Amygdala (tissue), 56 donors: ENCODE measurements at places on chromosomes 1 and 21.

DNA sequence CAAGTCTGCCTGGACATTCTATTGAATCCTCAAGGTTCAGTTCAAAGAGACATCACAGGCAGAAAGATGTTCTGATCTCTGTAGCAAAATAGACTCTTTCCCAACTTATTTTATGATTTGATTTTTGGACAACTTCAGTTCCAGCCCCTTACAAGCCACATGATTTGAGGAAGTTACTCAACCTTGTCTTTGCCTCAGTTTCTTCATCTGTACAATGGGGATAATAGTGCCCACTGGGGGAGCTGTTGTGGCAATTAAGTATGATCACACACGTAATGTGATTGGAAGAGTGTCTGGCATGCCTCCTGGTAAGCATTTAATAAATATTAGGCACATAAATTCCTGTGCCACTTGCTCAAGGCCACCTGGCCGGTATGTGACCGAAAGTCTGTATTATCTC lies 130.6 kb downstream of the DAB1 start:
- no peak for DNase-seq

- DNase-seq = no peak
Observed at GRCh38 chr21:33732038-33732437, 89.7 kb downstream of the ITSN1 start.

GRCh38 chr1:100267284-100267683 lies 1.3 kb downstream of the RTCA start:
- DNase-seq = no peak

- DNase-seq = no peak
Observed at GRCh38 chr1:226532553-226532952, 16.0 kb upstream of the STUM start.

DNA sequence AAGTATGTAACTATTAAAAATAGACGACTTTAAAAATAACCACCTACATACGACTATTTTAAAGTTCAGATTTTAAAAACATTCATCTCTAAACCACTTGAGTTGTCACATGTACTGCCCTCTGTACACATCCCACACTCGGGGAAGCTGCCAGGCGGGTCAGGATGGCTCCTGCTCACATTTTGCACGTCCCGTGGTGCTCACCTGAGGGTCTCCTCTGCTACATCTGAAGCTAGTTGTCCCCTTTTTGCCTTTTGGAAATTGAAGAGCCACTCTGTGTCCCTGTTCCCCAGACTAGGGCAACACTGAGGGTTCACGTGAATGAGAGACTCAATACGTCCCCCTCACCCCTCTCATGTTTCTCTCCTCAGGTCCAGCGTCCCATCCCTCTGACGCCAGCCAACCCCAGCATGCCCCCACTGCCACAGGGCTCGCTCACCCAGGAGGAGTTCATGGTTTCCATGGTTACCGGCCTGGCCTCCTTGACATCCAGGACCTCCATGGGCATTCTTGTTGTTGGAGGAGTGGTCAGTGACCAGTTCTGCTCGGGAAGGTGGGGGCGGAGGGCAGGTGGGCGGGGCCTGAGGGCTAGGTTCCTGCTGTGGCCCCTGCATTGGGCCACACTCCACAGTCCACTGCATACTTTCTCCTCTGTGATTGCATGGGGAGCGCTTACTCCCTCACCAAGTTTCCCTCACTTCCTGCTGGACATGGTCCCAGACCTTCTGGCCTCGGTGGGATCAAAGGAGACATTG lies 13.0 kb upstream of the MIIP start:
- no peak for DNase-seq

GRCh38 chr1:16218674-16219071 lies 6.2 kb upstream of the ARHGEF19 start:
- no peak for DNase-seq

DNA sequence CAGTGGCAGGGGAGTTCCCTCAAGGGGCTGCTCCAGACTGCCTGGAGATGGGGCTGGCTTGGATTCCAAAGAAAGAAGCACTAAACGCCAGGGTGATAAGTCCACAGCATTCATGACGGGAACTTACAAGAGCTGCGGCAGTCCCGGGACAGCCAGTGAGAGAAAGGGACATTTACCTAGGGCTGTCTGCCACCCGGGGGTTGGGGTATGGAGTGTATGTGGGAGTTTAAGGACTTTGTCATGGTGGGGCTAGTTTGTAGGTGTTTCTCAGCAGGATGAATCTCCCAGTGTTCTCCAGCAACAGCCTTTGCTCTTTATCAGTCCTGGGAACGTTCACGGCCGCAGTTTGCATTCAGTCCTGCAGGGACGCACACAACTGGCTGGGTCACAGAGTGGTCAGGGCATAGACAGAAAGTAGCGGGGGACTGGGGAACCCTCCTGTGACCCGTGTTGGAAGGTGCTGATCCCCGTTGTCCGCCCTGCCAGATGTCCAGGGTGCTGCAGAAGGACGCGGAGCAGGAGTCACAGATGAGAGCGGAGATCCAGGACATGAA lies 41.4 kb upstream of the HMGN1 start:
- no peak for DNase-seq

DNA sequence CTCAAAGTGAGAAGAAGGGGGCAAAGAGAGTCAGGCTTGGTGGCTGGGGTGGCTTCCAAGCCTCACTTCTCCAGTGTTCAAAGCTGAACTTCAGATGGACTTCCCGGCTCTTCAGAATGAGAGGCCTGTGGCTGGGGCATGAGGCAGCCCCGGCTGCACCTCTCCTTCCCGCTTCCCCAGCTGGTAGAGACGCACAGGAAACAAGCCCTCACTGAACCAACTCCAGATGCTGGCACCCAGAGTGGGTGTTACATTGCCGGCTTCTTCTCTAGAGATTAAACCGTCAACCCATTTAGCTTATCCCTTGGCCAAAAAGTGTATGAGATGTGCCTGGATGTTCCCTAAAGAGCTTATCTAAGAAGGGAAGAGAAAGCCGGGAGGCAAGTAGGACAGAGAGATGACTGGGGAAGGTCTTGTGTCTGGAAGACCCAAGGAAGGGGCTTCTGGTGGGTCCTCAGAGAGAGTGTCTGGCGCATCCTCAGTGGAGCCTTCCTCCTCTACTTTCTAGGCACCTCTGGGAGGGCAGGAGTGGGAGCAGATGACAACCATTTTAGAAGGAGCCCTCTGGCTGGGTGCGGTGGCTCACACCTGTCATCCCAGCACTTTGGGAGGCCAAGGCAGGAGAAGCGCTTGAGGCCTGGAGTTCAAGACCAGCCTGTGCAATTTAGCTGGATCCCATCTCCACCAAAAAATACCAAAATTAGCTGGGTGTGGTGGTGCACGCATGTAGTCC lies 2.0 kb downstream of the ADAMTSL4 start:
- DNase-seq = no peak

- DNase-seq = no peak
Observed at GRCh38 chr1:94160811-94161210, 39.9 kb upstream of the ABCA4 start.

DNA sequence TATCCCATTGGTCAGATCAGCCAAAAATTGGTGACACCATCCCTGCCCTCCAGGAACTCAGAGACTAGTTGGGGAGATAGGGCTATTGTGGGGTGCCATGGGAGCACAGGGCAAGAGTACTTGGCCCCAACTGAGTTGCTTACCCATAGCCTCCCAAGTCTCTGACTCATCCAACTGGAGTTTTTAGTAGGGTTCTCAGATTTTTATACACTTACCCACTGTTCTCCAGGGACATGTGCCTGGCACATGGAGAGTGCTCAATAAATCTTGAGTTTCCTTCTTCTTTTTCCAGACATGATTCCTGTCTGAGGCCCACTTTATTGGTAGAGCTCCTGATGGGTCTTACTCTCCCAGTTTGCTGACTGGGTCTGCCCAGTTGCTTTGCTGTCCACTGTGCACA lies 56.7 kb downstream of the OVGP1 start:
- DNase-seq = no peak

GRCh38 chr1:154837672-154838171 lies 32.4 kb downstream of the KCNN3 start:
- no peak for DNase-seq

GRCh38 chr1:10299151-10299550 lies 88.8 kb downstream of the KIF1B start:
- no peak for DNase-seq

DNA sequence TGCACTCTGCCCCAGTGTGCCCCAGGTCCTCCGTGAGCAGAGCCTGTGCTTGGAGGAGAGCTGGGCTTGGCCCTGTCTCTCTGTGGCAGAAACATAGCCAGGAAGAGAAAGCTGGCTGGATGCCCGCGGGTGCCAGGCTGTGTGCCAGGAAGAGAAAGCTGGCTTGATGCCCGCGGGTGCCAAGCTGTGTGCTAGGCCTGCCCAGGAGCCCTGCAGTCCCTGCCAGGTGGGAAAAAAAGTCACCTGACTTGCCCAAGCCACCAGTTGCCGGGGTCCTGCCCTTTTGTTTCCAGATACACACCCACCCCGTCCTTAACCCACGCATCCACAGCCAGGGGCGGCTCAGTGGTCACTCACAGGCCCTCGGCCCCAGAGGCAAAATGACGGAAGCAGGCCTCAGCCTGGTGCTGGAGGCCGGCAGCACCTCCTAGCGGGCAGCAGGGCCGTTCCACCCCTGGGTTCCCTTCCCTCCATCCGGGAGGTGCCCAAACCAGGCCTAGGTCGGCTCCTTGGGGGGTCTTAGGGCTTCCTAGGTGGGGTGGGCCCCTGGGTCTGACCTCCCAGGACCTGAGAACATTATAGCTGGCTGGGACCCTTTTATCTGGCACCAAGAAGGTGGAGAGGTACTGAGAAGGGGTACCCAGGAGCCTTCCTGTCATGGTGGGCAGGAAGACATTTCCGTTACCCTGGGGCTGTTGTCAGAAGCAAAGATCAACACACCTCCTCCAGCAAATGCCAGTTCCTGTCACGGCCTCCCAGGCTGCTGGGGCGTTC lies 9.1 kb downstream of the ITGB2 start:
- DNase-seq = peak; percentile 29

DNA sequence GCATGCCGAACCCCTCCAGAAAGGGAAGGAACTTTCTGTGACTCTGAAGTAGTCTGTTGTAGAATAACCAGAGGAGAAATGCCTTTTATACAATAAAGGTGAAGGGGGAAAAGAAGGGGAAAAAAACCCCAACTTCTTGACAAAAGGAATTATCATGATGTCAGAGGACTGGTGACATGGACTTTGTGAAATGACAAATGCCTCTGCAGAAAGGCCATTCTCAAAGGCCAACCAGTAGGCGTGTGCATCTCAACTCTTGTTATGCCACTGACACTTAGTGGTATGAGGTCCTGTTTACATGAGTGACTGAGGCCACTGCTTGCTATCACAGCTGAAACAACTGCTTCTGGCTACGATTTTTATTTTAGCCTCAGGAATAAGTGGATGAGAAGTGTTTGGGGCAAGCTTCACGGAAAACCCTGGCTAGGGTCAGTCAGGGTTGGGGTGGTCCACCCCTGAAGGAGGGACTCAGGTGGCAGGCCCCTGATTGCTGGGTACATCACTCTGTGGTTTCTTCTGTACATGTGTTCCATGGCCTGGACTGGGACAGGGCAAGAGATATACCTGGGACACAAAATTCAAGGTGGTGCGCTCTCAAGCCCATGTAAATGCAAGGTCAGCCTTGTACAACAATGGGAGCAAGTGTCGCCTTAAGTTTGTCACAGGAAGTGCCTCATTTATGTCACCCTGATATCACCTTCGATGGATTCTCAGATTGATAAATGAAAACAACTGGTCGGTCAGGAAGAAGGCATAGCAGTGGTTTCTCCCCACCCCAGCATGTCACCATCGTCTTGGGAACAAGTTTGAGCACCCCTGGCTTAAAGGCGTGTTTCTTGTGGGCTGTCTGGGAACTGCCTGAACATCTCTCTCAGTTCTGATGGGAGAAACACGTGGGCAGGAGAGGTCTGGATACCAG lies 12.4 kb downstream of the RUNX1 start:
- DNase-seq = no peak

DNA sequence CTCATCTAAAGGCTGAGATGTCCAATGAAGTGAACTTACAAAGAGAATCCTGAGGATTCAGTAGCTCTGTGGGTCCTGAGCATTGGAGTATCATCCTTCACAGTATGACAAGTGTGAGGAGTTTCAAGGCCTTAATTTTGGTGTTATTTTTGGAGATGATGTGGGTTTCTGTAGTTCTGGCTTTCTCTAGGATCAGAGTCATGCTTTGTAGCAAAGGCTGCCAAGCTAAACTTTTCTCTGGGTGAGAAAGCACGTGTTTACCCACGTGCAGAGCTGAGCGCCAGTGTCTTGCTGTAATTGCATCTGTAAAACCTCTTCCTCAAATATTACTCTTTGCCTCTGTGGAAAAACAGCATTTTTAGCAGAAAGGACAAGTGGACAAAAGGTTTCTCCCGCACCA lies 387.8 kb upstream of the LYPLAL1 start:
- no peak for DNase-seq

GRCh38 chr1:30106125-30106524 lies 617.3 kb downstream of the MATN1 start:
- DNase-seq = no peak

GRCh38 chr1:28280977-28281381 lies 21.7 kb downstream of the SESN2 start:
- no peak for DNase-seq

DNA sequence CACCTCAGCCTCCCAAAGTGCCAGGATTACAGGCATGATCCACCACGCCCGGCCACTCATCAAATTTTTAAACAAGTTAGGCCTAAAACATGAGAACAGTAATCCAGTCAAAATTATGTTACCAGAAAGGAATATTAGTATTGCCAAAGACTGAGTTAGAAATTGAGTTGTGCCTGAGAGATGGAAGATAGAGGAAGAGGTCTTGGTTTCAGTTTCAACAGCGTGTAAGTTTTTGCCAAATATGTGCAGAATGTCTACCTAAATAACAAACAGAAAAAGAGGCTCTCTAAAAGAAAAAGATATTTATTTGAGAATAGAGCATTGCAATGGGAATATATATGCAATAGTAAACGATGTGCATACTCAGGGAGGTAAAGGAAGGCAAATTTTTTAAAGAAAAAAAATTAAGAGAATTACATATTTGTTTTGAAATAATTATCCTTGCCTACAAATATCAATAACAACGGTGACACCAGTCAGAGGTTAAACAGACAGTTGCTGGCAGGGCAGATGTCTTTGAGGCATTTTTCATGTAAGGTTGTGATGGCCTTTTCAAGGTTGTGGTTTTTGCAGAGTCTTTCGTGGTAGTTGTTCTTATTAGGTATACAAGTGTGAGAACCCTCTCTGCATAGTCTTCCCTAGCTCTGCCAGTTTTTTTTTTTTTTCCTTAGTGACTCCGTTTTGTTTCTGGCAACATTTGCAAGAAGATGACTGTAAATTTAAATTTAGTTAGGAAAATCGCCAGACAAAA lies 2.2 kb upstream of the CD1B start:
- DNase-seq = no peak

DNA sequence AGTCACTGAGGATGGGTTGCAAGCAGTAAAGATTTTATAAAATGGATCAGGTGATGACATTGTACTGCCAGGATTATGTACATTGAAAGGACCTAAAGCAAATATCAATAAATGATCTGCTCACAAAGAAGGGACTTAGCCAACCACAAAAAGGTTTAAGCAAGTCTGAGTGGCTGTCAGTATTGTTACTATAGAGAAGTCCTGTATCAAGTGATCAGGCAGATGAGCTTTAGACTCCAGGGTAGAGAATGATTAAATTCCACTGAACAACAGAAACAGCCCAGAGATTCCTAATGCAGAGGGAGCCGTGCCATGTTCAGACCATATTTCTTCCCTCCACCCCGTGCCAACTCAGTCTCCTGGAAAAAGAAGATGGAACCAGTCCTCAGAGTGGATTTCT lies 138.9 kb downstream of the SETD4 start:
- DNase-seq = no peak

GRCh38 chr1:52683367-52683940 lies 14.7 kb downstream of the COA7 start:
- DNase-seq = no peak

- no peak for DNase-seq
Observed at GRCh38 chr1:234975122-234975940, 153.3 kb downstream of the TOMM20 start.
